ENCODE measurements at places on chromosomes 12 and 14. TPM values are rescaled to one million over a fixed set of nuclear protein-coding genes. Genes with fewer than 3 reads are reported as not detected.

Gene OR6C2
- not detected for polyA plus RNA-seq

Gene PLXNC1
- polyA plus RNA-seq: 11.7 TPM

Gene GARIN6
- polyA plus RNA-seq: not detected

GRCh38 chr12:118330421-118331018 lies 42.2 kb downstream of the TAOK3 start:
- no peak for DNase-seq

- DNase-seq: no peak
These were observed 2.8 kb downstream of the SLC5A8 start for GRCh38 chr12:101207086-101207780.

DNA sequence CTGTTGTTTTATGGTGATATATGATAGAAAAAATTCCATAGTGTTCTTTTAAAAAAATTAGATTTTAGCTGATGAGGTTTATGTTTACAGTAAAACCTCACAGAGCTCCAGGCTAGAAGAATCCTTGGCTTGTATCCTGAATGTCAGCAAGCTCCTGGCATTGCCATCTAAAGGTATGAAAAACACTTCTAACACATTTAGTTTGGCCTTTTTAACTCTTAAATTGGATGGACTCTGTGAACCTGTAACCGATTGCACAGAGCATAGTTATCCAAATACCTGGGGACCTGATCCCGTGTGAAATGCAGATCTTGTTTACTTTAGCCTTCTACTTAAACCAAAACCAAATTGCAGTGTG lies 241.1 kb upstream of the DCN start:
- no peak for DNase-seq

DNA sequence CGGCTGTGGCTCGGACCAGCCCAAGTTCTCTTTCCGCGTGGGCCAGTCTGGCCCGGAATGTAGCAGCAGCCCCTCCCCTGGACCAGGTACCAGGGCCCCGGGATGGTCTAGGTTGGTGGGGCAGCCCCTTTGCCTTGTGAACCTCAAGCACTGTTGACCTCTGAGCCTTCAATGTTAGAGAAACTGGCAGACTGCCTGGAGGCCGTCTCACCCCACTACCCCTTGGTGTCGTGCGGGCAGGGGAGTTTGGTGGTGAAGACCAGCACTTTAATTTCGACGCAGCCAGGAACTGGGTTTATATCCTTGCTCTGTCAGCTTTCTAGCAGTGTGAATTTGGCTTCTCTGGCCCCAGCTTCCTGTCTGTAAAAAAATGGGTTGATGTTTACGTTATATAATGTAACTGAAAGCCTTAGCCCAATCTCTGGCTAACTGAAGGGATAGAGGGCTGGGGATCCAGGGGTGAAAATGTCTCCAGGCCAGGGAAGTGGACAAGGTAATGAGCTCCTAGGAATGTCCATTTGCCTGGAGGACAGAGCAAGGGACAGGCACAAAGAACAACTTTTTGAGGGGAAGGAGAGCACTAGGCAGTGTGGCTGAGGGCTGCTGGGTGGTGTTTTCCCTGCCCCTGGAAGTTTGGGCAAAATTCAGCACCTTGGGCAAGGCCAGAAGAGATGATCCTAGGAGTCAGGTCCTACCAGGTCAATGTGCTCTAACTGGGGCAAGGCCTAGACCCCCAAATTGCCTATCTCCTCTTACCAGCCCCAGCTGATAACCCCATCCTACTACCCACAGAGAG lies 11.4 kb downstream of the MCRS1 start:
- DNase-seq: no peak

DNA sequence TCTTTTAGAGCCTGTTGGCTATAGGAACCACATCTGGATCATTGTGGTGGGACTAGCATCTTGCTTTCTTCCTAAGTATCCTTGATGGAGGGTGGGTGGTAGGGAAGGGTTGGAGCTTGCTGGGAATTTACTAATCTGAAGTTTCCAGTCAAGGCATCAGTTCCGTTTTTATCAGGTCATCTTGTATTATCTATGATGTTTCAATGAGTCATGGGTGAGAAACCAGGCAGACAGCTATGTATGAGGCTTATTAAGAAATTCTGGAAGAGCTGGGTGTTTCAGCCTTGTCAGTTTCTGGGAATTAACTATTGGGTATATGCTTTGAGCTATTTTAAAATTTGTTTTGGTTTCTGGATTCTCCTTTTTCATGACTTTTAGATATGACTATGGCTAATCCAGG lies 11.3 kb downstream of the TSFM start:
- no peak for DNase-seq

DNA sequence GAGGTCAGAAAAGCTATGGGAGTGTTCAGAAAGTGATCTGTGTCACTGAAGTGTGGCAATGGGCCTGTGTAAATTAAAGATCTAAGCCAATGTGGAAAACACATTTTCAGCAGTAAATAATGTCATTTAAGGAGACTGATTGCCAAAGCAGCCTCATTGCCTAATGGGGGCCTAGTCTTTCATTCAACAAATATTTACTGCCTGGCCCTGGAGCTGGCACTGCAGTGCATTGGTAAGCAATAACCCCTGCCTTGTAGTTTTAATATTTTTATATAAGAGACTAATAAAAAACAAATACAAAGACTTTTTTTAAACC lies 326.6 kb downstream of the BTG1 start:
- peak; percentile 19 for DNase-seq

DNA sequence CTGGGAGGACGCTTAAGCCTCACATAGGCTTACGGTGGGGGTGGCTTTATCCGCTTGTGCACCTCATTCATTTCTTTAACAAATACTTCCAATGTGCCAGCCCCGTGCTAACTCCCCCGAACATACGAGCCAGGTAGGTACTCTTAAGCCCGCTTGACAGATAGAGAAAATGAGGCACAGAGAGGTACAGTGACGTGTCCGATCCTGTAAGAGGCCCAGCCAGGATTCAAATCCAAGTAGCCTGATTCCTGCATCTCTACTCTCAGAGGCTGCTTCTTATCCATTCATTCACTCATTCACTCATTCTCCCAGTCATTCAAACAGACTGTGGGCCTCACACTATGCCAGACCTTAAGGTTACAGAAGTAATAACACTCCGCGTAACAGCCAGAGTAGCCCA lies 477 bp downstream of the OAS3 start:
- no peak for DNase-seq

DNA sequence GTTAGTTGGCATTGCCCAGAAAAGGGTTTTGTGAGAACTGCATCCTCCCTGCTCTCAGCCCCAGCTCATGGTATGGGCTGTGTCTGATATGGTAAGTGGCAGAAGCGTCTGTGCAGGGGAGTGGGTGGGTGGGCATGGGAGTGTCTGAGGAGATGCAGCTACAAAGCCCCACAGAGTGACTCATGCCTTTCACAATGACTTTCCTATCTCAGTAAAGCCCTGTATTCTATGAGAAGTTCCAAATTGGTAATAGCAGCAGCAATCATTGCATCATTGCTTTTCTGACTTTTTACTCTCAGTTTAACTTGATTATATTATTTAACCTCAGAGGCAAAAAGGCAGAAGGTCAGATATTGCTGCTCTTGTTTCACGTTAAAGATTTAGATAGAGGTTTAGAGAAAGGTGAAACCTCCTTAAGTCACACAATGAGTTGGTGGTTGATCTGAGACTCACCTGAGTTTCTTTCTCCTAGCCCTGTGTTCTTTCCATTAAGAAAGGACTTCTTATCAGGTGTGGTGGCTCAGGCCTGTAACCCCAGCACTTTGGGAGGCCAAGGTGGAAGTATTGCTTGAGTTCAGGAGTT lies 171.7 kb downstream of the SLC5A8 start:
- DNase-seq: no peak

Data from right lung (tissue), 10 donors.